ENCODE measurements at places on chromosomes 7 and 10.
A peak's percentile ranks its signal among the peaks of the same experiment; 100 is the strongest.

GRCh38 chr7:117963264-117964197, 90.3 kb upstream of the CTTNBP2 start:
- no peak for DNase-seq

- no peak for DNase-seq
Measured at GRCh38 chr10:71214641-71215559, 2.5 kb downstream of the UNC5B start.

DNA sequence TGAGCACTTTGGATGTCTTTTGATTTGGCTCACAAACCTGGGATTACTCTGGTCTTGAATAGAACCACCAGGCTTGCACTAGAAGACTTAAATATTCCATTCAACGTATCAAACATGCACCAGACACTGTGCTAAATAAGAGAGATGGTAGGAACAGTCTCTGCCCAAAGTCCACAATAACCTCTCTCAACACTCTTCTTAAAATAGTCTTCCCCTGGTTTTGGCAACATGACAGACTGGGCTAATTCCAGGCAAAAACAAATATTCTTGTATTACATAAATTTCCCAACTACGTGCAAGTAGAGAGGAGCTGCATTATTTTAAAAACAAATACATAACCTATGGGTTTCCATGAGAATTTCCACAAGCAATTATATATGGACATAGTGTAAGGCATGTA, 64.8 kb upstream of the PAPSS2 start:
- DNase-seq, result no peak

GRCh38 chr7:29422829-29423228, 140.8 kb upstream of the PRR15 start:
- no peak for DNase-seq

GRCh38 chr10:96831200-96831866, 765 bp upstream of the LCOR start:
- no peak for DNase-seq

- DNase-seq, result peak; percentile 41
Measured at GRCh38 chr7:128867842-128868623, 5.4 kb downstream of the ATP6V1F start.
